ENCODE measurements at places on chromosomes 13 and 19.

DNA sequence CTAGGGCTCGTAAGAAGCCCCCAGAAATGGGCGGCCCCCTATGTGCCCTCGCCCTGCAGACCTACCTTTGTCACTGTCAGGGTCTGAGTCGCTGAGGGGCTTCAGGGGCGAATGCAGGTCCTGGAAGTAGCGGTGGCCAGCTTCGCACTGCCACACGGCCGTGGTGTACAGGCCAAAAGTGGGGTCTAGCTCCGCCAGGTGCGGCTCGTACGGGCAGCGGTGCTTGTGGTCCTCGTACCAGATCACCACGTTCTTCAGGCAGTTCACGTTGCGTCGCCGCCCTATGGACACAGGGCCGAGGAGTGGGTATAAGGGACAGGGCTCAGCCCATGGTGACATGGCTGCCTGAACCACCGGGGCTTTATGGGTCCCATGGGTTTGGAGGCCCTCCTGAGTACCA lies 9.8 kb downstream of the ZNF653 start:
- no peak for DNase-seq

DNA sequence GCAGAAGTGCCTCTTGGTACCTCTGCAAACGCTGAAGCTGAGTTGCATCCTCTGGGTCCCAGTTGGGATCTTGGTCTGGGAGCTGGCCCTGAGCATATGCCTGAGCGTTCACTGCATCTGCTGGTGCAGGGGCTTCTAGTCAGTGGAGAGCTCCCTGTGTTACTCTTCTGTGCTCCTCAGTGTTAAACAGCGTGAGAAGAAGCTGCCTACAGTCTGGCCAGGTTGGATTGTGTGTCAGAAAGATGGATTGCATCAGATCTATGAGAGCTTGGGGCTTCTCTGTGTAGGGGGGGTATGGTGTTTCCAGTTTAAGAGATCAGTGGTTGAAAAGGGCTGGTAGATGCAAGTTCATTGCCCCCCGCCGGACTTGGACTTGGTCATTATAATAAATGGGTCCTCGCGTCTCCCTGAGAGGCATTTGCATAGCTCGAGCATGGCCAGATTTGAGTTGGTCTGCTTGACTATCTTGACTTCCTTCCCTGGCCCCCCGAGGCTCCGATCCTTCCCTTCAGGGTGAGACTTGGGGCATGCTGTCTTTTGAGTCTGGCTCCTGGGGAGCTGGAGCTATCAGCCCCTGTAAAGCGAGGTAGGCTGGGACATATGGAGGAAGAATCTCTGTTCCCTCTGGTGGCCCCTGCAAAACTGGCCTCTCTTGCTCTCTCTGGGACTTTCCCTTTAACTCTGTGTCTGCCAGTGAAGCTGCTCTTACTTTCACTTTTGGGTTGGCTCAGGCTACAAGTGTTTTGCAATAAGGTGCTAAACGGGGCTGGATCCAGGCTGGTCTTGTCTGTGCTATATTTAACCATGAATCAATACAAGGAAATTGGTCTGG lies 52.9 kb downstream of the OR10H4 start:
- no peak for DNase-seq

- DNase-seq, result peak; percentile 85
Measured at GRCh38 chr13:110266983-110267382, 40.0 kb downstream of the COL4A1 start.

GRCh38 chr13:73254827-73255226 lies 196.0 kb downstream of the KLF5 start:
- DNase-seq, result no peak

DNA sequence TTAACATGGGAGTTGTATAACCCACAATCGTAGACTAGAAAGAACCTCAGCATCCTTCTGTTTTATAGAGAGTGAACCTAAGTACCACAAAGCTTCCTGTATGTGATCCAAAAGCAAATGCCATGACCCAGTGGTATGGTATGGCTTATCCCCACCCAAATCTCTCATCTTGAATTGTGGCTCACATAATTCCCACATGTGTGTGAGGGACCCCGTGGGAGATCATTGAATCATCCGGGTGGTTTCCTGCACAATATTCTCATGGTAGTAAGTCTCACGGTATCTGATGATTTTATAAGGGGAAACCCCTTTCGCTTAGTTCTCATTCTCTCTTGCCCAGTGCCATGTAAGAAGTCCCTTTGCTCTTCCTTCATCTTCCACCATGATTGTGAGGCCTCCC lies 587.9 kb downstream of the LMO7 start:
- no peak for DNase-seq

DNA sequence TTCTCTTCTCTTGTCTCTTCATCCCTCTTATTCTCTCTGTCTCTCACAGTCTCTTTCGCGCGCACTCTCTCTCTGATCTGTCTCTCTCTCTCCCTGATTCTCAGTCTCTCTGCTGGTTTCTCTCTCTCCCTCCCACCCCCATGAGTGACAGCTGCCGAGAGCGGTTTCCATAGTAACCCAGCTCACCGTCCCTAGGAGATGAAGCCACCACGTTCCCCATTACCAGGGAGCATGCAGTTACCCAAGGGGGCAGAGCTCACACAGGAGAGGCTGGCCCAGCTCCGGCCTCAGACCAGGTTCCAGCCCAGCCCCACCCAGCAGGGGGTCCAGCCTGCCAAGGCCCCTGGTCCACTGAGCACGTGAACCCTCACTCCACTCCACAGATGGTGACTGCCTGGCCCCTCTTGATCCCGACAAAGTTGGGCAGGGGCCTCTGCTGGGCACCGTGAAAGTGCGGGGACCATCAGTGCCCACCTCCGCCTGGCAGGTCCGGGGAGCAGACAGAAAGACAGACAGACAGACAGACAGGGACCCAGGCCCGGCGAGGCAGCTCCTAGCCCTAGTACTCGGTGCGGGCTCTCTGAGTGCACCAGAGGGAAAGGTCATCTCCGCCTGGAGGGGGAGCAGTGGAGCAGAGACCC lies 50.6 kb downstream of the CELF5 start:
- DNase-seq, result no peak

GRCh38 chr13:71864094-71864985 lies 2.7 kb downstream of the DACH1 start:
- DNase-seq, result no peak

- no peak for DNase-seq
Measured at GRCh38 chr13:48233889-48234488, 983 bp downstream of the ITM2B start.

DNA sequence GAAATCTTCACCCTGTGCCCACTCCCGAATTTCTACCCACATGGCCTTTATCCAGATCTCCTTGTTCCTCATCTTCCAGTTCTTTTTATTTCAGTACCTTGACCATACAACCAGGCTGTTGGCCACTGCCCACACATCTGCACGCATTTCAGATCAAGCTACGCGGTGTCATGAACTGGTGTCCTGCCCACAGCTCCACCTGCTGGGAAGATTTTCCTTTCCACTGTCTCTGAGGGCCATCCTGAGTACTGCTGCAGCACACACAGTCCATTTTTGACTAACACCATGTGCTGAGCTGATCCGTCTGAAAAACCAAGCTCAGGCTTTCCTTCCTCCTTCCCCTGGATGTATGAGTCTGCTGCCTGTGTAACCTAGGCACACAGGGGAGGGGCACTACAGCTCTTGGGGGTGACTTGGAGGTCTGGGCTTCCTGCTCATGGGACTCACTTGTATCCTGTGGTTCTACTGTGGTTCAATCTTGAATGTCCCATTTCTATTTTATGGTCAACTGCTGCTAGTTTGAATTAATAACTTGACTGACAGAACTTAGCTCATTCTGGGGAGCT lies 71.9 kb downstream of the WASF3 start:
- DNase-seq, result no peak

- DNase-seq, result no peak
Measured at GRCh38 chr13:99363949-99364348, 56.8 kb upstream of the GPR183 start.

GRCh38 chr13:77372275-77372674 lies 45.4 kb upstream of the MYCBP2 start:
- no peak for DNase-seq

DNA sequence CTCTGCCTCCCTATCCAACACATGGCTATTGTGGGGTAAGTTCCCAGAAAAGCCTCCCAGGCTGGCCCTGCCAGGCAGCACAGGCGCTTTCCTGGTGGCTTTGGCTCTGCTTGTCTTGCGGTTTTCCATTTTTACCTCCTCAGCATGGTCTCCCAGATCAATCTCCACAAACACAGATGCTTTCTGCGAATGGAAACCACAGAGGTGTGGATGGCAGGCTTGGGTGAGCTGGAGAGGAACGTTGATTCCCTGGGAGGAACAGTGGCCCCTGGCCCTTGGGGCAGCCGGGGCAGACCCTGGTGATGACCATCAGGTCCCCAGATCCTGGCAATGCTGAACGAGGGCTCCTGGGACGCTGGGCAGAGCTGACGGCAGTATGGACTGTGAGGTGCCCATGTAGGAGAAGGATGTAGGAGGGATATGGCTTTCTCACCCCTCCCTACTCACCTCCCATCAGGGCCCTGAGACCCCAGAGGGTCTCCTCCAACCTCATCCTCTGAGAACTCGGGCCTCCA lies 6.6 kb downstream of the C13orf46 start:
- no peak for DNase-seq

- DNase-seq, result no peak
Measured at GRCh38 chr13:81562598-81562997, 1221.7 kb upstream of the SPRY2 start.

DNA sequence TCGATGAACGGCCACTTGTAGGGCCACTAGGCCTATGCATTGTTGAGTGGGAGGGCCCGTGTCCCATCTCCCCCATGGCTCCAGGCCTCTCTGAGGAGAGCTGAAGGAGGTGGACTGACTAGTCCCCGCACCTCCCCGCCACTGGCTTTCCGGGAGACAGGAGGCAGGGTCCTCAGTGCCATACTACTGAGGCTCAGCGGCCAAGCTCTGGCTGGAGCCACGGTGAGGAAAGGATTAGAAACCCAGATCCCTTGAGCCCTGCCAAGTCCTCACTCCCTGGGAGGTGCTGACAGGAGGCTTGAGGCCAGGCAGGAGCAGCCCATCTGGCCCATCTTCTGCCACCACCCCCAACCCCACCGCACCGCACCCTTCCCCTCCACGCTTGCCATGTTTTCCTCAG lies 29.0 kb downstream of the CCDC8 start:
- peak; percentile 40 for DNase-seq

DNA sequence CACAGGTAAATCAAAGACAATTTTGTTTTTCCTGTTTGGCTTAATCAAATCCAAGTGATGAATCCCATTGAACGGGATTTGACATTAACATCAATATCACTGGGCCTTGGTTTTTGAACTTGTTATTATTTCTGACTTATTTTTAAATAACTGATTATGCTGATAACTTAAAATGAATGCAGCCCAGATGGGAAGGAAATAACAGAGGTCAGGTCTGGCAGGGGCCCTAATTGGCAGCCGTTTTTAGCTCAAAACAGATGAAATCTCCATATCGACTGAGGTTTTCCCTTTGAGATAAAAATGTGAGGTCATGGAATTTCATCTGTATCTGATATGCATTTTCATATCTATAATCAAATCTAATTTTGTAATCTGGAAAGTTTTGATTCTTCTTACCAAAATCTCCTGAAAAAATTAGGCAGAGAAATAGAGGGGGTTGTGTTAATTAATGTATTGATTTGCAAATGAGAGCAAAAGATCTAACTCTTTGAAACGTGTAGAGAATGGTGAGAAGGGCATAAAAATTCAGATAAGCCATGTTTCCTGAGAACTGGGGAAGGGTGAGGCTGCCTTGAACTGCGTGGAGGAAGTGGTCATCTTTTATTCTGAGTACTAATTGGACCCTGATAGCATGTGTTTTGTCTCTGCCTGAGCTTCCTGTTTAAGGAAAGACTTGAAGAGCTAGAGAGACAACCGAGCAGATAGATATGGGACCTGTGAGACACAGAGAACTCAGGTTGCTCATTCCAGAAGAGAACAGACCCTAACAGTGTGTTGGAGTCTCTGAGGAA lies 98.2 kb upstream of the C1QTNF9B start:
- no peak for DNase-seq

GRCh38 chr13:47337781-47338507 lies 441.1 kb upstream of the HTR2A start:
- no peak for DNase-seq

DNA sequence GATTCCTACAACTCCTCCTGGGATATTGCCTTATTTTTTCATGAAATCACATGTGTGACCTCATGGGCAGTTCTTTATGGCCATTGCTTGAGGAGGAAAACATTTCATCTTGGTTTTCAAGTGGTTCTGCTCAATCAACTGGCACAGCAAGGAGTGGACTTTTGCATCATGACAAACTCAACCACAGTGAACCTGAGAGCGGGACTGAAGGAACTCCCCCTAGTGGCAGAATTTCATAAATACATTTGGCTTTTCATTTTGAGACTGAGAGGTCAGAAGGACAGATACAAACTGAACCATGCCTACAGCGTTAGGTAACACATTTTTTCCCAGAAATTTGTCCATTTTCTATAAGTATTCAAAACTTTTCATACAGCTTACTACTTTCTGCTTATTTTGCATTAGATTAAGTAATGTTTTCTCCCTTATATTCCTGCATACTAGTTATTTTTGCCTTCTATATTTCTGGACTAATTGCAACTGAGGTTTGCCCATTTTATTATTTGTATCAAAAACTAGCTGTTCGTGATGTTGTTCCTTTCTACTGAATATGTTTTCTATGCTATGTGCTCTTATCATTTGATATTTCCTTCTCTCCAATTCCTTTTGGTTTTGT lies 13.4 kb upstream of the SIGLEC12 start:
- DNase-seq, result peak; percentile 22

DNA sequence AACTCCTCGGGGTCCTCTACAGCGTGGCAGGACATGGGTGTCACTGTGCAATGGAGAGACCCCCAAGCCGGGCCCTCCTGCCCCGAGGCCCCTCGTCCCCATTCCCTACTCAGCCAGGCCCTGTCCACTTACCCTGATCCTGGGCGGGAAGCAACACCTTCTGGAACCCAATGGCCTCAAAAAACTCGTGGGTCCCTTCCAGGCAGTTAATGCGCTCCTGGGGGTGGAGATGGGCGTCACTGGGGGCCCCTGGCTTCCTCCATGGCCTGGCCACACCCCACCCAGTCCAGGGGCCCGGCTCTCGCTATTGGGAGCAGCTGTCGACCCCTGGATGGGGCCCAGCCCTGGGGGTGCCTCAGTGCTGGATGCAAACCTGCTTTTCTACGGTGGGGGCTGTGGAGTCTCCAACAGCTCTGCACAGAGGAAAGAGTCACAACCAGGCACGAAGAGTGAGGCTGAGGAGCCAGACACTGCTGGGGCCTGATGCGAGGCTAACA lies 10.8 kb downstream of the UBXN6 start:
- DNase-seq, result no peak

DNA sequence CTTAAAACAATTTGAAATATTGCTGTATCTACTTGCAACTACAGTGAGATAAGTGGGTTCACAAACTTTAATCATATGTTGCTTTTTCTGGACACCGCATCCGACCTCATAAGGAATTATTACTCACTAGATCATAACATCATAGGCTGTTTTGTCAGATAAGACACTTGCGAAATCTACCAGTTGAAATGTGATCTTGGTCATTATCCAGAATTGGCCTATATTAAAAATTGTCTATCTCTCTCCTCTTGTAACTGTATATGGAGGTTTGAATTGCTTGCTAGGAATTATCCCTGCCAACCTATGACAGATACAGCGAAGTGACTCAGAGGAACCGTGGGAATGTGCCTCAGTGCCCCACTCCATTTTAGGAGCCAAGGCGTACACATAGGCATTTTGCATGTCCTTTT lies 117.0 kb upstream of the POSTN start:
- DNase-seq, result no peak

All from vagina (tissue), 2 donors.